GM12891 (cell line): ENCODE measurements at places on chromosomes 16 and 17.

GRCh38 chr16:23668225-23668624 is 10.5 kb upstream of the PLK1 start:
- no peak for DNase-seq

DNA sequence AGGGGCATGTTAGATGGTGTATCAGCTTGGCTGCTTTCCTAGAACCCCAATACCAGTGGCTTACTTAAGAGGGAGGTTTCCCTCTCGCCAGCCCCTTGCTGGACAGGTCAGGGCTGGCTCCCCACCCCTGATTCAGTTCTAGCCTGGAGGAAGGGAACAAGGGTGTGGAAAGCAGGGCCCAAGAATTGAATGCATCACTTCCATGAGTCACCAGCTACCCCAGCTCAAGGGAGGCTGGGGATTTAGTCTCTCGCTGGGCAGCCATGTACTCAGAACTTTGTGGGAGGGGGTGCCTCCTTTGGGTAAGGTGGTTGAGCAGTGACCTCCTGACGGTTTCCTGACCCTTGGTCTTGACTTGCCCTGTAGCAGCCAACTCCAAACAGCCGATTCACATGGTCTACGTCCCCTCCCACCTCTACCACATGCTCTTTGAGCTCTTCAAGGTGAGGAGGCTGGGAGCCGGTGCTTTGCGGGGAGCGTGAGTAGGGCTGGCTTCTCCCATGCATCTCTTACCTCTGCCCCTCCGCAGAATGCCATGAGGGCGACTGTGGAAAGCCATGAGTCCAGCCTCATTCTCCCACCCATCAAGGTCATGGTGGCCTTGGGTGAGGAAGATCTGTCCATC is 12.8 kb downstream of the PDK2 start:
- no peak for DNase-seq

DNA sequence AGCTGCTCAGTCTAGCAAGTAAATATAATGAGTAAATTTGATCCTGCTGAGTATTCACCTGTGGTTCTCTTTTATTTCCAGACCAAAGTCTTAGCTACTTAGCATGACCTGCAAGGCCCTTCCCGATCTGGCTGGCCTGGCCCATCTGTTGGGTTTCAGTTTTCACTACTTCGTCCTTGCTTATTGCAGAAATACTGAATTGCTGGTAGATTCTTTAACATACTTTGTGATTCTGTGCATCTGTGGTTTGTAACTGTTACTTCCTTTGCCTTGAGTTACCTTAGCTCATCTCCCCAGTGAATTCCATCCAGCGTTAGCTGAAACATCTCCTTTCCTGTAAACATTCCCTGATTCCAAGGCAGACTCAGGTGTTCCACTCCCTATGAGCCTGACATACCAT is 131.1 kb downstream of the PHKB start:
- no peak for DNase-seq

DNA sequence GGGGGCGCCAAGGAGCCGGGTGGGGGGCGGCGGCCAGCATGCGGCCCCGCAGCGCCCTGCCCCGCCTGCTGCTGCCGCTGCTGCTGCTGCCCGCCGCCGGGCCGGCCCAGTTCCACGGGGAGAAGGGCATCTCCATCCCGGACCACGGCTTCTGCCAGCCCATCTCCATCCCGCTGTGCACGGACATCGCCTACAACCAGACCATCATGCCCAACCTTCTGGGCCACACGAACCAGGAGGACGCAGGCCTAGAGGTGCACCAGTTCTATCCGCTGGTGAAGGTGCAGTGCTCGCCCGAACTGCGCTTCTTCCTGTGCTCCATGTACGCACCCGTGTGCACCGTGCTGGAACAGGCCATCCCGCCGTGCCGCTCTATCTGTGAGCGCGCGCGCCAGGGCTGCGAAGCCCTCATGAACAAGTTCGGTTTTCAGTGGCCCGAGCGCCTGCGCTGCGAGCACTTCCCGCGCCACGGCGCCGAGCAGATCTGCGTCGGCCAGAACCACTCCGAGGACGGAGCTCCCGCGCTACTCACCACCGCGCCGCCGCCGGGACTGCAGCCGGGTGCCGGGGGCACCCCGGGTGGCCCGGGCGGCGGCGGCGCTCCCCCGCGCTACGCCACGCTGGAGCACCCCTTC is 484 bp downstream of the FZD2 start:
- no peak for DNase-seq

- no peak for DNase-seq
These were observed 23.2 kb downstream of the COTL1 start for GRCh38 chr16:84594725-84595038.
